Fibroblast of skin of left quadriceps (primary cell): ENCODE measurements at places on chromosomes 4 and X.

GRCh38 chr4:178037459-178038214, 595.4 kb upstream of the AGA start:
- DNase-seq: no peak

- peak; percentile 92 for DNase-seq
These were observed 19.7 kb upstream of the SPON2 start for GRCh38 chr4:1192091-1192492.

DNA sequence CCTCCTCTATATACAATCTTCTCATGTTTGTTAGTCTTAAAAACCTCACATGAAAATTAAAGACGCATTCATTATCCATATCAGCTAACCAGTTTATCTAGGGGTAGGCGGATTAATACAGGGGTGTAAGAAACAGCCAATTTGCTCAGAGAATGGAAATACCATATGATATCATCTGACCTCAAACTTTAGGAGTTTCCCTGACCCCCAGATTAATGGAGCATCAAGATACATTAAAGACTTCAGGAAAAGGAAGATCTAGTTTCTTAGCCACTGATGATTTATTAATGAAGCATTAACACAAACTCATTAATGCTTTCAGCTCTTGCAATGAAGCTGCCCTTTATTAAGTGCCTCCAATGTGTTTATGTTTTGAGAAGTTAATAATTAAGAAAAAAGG, 67.5 kb downstream of the CAMK2D start:
- DNase-seq: no peak

GRCh38 chrX:113770071-113770470, 813.8 kb upstream of the HTR2C start:
- DNase-seq: no peak

DNA sequence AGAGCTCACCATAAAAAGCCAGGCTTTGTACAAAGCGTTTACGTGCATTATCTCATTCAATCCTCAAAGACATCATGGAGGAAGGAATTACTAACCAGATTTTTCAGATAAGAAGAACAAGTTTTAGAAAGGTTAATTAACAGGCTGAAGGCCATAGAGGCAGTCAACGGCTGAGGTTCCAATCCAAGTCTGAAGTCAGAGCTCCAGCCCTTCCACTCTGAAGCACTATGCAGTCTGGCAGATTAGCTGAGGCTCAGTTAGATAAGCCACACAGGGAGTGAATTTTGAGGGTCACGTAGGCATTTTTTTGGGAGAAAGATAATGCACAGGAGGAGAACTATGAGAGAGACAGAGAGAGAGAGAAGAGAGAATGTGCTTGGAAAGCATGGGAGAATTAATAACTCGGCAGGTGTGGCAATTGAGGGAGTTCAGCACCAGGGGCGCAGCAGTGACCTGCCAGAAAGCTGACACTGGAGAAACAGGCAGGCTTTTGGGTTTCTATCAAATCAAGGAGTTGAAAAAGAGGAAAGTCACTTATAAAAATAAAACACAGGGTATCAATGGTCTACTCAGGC, 116.5 kb upstream of the NAP1L5 start:
- no peak for DNase-seq

- no peak for DNase-seq
These were observed 16.0 kb downstream of the UBA6 start for GRCh38 chr4:67684839-67685531.

DNA sequence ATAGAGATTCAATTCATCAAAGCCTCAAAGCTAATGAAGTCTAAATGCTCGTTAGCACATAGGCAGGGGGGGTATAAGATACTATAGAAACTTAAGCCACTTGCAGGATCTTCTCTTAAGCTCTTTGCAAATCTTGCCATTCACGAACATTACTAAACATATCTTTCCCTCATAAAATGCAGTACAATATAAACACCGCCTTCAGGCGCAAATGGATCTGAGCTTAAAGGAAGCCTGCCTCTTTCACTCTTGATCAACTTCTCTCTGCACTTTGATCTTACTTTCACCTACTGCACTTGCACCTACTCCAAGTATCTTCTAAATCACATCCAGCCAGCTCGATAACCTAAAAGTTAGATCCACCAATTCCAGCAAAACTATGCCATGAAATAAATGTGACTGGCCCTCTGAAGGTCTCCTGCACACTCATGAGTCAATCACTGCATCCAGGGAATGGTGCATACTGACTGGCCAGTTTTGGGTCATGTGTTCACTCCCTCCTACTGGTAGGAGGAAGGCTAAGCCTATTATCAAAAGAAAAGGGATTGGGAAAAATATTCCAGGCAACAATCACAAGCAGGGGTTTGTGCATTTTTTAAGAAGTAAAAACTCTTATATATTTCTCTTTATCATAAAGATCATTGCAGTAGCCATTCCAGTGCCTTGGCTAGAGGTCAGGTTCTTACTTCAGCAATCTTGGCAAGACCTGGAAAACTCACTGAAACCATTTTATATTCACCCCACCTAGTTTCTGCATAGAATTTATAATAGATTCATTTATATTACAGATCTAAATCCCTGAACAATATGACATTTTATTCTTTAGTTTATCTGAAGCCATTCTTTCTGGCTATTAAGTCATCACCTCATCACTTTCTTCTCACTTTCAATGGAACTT, 222.0 kb downstream of the PPP3CA start:
- DNase-seq: no peak

DNA sequence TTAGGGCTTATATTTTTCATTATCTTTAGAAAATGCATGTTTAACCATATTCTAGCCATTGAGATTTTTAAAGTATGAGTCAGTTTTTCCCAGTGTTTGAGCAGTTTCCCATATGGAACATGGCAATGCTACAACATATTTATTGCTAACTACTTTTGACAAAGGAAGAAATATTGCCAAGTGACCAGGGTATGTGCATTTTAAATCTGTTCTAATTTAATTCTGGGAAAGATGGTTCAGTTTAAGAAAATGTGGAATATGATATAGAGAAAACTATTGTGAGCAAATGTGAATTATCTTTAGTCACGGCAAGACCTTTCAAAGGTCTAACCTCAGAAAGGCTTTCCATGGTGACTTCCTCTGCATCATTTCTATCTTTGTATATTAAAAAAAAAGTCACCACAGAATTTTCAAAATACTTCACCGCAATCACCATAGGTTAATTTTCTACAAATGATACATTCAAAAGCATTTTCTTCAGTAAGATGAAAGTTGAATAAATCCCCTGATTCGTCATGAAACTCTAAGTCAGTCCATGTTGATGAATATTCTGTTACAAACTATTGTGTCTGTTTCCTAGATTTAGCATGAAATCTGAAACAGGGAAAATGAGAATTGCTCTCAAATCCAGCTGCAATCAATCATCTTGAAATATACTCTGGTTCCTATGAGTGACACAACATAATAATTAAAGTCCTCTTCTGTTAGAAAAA, 2349.0 kb upstream of the TENM3 start:
- peak; percentile 84 for DNase-seq

DNA sequence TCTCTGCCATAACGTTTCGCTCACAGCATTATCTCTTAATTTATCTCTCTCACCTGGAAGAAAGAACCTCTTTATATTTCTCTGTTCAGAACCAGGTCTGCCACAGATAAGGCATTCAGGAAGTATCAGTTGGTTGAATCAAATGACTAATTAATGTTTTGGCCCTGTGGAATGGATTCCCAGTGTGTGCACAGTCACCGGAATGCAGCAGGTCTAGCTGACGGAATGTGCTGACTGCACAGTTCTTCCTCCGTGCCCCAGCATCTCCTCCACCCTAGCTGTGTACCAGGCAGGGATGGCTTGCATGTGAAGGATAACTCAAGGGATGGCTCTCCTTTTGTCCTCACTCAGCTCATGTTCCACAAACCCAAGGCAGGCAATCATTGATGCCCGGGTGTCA, 141.8 kb upstream of the MSX1 start:
- no peak for DNase-seq

- DNase-seq: no peak
These were observed 63.6 kb downstream of the SYTL5 start for GRCh38 chrX:38069991-38070390.

DNA sequence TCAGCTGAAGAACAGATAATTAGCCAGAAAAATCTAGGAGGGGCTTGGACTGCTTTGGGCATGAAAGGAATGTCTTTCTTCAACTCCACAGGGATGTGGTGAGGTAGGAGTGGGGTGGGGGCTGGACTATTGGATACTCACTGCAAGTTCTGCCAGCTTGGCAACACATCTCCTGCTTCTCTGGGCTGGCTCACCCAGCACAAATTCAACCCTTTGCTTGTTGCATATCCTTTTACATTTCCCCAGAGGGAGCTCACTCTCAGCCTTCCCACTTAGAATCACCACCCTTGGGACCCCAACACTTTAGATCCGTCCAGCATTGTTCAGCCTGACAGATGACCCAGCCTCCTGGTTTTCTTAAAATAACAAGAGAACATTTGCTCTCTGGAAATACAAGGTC, 120.6 kb downstream of the KDR start:
- DNase-seq: no peak

- no peak for DNase-seq
These were observed 75.5 kb downstream of the GALNT7 start for GRCh38 chr4:173243917-173244658.

- DNase-seq: peak; percentile 59
These were observed 94.1 kb upstream of the GALNT7 start for GRCh38 chr4:173074501-173074946.
